Lower lobe of right lung (tissue), 2 donors: ENCODE measurements at places on chromosomes 7 and 10. TPM values are rescaled to one million over a fixed set of nuclear protein-coding genes. Genes with fewer than 3 reads are reported as not detected.

- H3K27ac ChIP-seq: no peak overlapping the region
- H3K4me1 ChIP-seq: peaks cover 86% of the 10 kb centered on the region
- DNase-seq: no peak
- H3K36me3 ChIP-seq: no peaks in the 10 kb centered on the region
Measured at GRCh38 chr7:44618753-44619152, 12.3 kb downstream of the OGDH start.

GRCh38 chr10:122338609-122339441 lies 35.7 kb upstream of the PLEKHA1 start:
- no peaks in the 10 kb centered on the region for H3K36me3 ChIP-seq
- no peak for DNase-seq
- no peak overlapping the region for H3K4me3 ChIP-seq
- H3K4me1 ChIP-seq: no peaks in the 10 kb centered on the region

DNA sequence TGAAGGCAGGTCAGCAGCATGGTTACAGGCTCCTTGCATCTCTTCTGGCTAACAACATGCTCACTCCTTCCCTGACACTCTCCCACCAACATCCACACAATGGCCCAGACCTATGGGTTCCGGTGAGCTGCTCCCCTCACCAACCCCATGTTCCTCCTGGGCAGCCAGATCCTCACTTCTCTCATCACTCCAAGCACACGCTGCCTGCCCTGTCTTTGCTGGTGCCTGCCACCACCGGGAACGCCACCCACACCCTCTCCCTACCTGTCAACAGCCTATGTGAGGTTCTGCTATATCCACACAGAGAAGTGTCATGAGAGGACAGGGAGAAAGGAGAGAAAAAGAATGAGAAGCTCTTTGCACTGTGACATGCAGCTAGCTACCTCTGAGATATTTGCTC lies 14.6 kb downstream of the PARP12 start:
- no peaks in the 10 kb centered on the region for H3K27me3 ChIP-seq
- DNase-seq: no peak
- H3K4me3 ChIP-seq: no peak overlapping the region
- peaks cover 12% of the 10 kb centered on the region for H3K4me1 ChIP-seq

DNA sequence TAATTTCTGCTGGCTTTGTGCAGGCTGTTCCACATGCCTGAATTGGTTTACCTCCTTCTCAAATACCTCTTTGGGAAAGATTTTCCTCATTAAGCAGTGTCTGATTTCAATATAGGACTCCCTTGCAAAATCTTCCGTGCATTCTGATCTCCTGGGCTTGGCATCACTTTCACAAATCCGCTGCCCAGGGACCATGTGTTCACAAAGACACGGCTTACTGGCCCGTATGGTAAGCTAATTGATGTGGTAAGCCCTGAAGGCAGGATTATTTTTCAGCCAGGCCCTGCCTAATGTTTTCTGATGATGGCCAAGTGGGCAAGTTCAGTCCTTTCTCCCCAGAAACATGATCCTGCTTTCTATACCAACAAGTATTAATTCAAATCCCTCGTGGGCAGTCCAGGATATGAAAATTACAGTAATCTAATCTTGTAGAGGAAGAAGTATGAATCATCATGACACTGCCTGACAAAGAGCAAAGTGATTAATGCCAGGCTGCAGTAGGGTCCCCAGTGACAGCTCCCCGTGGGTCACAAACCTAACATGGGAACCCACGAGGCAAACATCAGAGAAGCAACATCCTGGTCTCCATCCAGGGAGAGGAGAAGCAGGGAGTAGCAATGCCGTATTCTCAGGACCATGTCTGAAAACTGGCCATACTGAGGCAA lies 11.6 kb upstream of the SVIL start:
- H3K27me3 ChIP-seq: no peaks in the 10 kb centered on the region
- H3K4me3 ChIP-seq: no peak overlapping the region
- peaks cover 34% of the 10 kb centered on the region for H3K4me1 ChIP-seq
- DNase-seq: no peak

The ZNF467 gene
- 23.0 TPM for total RNA-seq

DNA sequence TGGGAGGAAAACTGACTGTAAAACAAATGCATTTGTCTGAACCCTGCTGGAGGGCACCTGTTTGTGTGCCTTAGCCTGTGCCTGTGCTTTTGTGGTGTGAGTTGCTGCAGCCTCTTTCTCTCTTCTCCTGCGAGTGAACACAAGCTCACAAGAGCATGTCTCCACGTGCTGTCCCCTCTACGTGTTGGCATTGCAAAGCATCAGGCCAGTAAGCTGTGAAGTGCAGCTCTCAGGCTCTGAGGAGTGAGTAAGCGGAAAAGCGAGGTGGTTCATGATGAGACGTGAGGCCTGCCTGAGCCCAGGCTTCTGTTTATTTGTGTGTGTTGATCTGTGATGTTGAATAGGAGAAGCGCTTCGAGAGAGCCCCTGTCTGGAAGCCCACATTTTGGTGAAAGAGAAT lies 85.6 kb upstream of the PDCD4 start:
- H3K36me3 ChIP-seq: no peaks in the 10 kb centered on the region
- no peak for DNase-seq
- no peak overlapping the region for H3K27ac ChIP-seq
- H3K4me3 ChIP-seq: no peak overlapping the region

GRCh38 chr10:29669149-29669548 lies 34.4 kb upstream of the SVIL start:
- no peak for DNase-seq
- no peak overlapping the region for H3K4me3 ChIP-seq
- no peak overlapping the region for H3K27ac ChIP-seq
- H3K27me3 ChIP-seq: no peaks in the 10 kb centered on the region
- peaks cover 12% of the 10 kb centered on the region for H3K4me1 ChIP-seq

The NXPH1 gene
- total RNA-seq: not detected

The HABP2 gene
- total RNA-seq: 0.77 TPM

DNA sequence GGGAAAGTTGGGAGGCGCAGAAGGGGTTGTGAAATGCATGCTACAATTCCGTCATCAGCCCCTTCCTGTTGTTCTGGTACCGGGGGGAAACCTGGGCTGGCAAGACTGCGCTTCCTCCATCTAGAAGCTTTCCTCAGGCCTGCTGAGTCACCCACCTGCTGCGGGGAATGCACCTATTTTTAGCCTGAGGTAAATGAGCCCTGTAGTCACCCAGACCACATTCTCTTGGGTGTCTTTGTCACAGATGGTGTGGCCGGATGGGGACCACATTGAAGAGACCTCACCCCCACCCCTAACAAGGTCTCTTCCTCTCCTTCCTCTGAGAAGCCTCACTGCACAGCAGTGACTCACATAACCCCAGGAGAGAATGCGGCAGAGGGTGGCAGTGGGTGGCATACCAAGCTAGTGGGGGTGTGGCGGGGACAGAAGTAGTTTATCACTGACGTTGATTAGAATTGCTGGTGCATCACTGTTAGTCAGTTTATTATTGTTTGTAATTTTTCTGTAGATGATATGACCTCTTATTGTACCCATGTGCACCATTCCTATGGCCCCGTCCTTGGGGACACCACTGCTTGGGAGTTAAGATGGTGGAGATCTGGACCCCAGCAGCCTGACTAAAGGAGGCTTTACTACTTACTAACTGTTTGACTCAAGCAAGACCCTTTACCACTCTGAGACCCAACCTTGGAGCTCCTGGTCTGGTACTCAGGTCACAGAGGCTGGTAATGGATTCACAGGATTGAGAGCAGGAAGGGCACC lies 83.0 kb upstream of the DUSP5 start:
- no peak for DNase-seq
- H3K36me3 ChIP-seq: no peaks in the 10 kb centered on the region
- H3K4me1 ChIP-seq: peaks cover 21% of the 10 kb centered on the region

The HDAC9 gene
- 14.3 TPM for total RNA-seq
